ENCODE measurements at places on chromosomes 3 and 15.

GRCh38 chr15:100778831-100779288 is 100.8 kb upstream of the ALDH1A3 start:
- DNase-seq, result no peak

- no peak for DNase-seq
Measured at GRCh38 chr3:107085261-107085660, 292.0 kb upstream of the CCDC54 start.

DNA sequence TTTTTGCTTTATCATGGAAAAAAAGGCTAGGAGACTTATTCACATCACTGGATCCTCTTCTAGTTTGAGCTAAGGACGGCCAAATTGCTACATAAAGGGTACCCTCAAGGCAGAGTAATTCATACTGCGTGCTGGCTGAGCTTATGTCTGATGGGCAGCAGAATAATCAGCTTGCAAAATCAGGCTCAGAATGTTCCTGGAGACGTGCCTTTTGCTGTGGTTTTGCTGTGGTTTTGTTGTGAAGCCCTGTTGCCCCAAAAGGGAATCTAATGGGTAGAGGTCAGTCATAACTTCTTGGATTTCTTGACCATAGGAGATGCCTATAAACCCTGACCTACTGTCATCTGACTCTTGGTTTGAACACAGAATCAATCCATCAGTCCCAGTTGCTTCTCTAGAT is 189.9 kb downstream of the SOX2 start:
- no peak for DNase-seq

GRCh38 chr15:90265271-90266060 is at the start of gene NGRN:
NGRN (plus strand) TSS chr15:90265672; CDS start chr15:90265713, 41 bp downstream.
- DNase-seq, result peak; percentile 72

DNA sequence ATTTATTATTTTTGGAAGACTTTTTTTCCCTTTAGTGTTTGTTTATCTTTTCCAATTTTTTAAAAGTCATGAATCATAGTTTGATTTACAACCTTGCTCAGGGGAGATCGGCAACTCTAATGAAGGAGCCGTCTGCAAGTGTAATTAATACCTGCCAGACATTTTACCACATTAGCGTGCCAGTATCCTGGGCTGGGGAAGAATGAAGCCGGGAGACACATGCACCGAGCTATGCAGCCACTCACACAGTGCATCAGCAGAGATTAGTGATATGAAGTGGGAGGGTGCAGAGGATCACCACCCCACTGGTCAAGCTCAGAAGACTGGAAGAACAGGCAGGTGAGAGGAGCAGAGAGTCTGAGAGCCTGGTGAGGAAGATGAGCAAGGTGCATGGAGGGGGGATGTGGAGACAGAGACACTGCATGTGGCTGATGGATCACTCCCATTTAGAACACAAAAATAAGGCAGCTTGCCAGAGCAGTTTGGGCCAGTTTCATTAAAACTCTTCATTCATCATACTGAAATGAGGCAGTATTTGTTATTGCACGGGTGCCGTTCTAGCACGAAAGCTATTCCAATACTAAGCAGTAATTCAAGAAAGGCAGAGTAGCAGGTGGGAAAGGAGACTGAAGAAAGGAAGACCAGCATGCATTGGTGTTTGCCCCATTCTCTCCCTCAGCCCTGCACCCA is 821.6 kb downstream of the TUSC7 start:
- DNase-seq, result no peak

- no peak for DNase-seq
Measured at GRCh38 chr3:46852839-46853355, 10.3 kb downstream of the MYL3 start.

- no peak for DNase-seq
Measured at GRCh38 chr3:65045138-65045537, 357.3 kb upstream of the ADAMTS9 start.

- no peak for DNase-seq
Measured at GRCh38 chr3:196849180-196849741, 18.5 kb upstream of the SENP5 start.

Measured in LNCaP clone FGC (cell line).